ENCODE measurements at places on chromosomes 2 and 18.

DNA sequence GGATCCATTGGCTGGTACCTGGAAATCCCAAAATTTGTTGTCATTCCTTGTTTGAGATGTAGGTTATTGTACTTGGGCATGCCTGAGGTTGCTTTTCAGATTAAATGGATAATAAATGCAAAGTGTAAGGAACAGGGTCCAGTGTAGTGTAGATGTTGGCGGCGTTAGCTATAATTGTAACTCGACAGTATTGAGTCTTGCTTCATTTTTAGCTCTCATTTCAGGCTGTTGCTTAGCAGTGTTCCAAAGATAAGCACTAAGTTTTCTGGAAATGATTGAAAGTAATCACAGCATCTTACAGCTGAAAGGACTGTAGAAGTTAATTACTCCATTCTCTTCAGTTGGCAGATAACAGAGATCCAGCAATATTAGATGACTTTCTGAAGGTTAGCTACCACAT lies 47.8 kb upstream of the SPTBN1 start:
- no peak for DNase-seq

- DNase-seq, result no peak
These were observed 48.9 kb downstream of the TGIF1 start for GRCh38 chr18:3498698-3499471.

GRCh38 chr2:15813481-15814266 lies 126.7 kb upstream of the MYCN start:
- DNase-seq, result no peak

DNA sequence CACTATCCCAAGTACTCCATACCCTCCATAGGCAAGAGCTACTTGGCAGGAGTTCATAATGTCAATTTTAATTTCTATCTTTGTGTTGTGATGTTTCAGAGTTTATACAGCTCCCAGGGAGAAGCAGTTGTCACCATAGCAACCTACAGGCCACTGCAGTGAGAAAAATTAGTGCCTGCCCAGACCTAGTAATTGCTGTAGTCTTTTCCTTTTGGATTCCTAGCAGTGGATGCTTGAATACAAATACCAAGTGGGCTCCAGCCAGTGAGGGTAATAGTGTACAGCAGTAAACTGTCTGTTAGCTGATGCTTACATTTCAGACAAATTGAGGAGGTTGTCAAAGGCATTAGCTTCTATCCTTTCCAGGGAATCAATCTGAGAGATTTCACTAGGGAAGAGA lies 26.7 kb downstream of the LHCGR start:
- DNase-seq, result no peak

Measured in AG09319 (cell line).